ENCODE measurements at places on chromosomes 12 and 14. TPM values are rescaled to one million over a fixed set of nuclear protein-coding genes. Genes with fewer than 3 reads are reported as not detected.

Gene RNFT2
- total RNA-seq: 6.6 TPM

Gene SDR9C7
- not detected for total RNA-seq

Gene GPR84
- total RNA-seq: 0.07 TPM

Gene RSRC2
- total RNA-seq: 30.2 TPM

Gene KLHDC1
- 3.4 TPM for total RNA-seq

Gene CYP46A1
- 0.33 TPM for total RNA-seq

Gene ETFBKMT
- total RNA-seq: 3.3 TPM

Gene AKAP5
- total RNA-seq: 0.20 TPM

Gene MSI1
- 0.20 TPM for total RNA-seq

Gene PROX2
- not detected for total RNA-seq

Gene ACRBP
- total RNA-seq: 0.26 TPM

Gene PPP4R4
- 1.4 TPM for total RNA-seq

Gene TMPRSS12
- total RNA-seq: not detected

Gene NTS
- 0.39 TPM for total RNA-seq

Gene TCL1A
- not detected for total RNA-seq

Gene RNF212B
- not detected for total RNA-seq

Gene INHBE
- 2.0 TPM for total RNA-seq

Gene KLRK1
- total RNA-seq: not detected

Gene TAC3
- not detected for total RNA-seq

Gene FGF23
- total RNA-seq: not detected

Gene AEBP2
- total RNA-seq: 31.7 TPM

Gene TMEM119
- total RNA-seq: 3.9 TPM

Gene PRMT5
- total RNA-seq: 47.2 TPM

Gene KLRF1
- total RNA-seq: not detected

Gene SELPLG
- 2.7 TPM for total RNA-seq

Gene PIWIL1
- not detected for total RNA-seq

Gene NYNRIN
- total RNA-seq: 6.9 TPM

Gene KCNC2
- not detected for total RNA-seq

Gene PRPF39
- 24.8 TPM for total RNA-seq

Gene LYZ
- total RNA-seq: not detected

Data from smooth muscle cell of the pulmonary artery (primary cell).